ENCODE measurements at places on chromosomes 1 and 21.

DNA sequence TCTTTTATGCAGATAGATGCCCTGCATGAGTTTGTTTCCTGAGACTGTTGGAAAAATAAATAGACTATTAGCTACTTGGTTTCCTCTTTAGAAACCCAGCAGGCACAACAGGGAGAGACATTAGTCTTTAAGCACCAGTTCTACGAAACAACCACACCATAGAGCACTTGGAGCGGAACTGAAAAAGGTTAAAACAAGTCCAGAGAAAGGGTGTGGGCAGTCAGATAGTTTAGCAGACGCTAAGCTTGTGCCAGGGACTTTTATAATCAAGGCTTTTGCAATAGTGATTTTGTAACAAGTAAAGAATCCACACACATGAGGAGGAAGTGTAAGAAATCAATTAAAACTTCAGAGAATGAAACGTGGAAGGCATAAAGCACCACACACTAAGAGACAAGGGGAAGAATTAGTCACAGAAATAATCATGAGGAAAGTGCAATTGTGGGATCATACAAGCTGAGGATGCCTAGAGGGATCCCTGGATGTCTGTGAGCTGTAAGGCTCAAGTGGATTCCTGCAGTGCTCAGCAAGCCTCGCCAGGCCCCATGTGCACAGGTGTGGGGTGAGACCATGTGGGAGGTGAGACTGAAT lies 37.8 kb upstream of the TLR5 start:
- peak; percentile 41 for DNase-seq

- DNase-seq, result no peak
Observed at GRCh38 chr1:234960722-234961455, 167.7 kb downstream of the TOMM20 start.

GRCh38 chr1:180954005-180954800 lies 41.5 kb downstream of the KIAA1614 start:
- DNase-seq, result peak; percentile 89

- DNase-seq, result no peak
Observed at GRCh38 chr21:41948078-41948895, 5.5 kb downstream of the C2CD2 start.

DNA sequence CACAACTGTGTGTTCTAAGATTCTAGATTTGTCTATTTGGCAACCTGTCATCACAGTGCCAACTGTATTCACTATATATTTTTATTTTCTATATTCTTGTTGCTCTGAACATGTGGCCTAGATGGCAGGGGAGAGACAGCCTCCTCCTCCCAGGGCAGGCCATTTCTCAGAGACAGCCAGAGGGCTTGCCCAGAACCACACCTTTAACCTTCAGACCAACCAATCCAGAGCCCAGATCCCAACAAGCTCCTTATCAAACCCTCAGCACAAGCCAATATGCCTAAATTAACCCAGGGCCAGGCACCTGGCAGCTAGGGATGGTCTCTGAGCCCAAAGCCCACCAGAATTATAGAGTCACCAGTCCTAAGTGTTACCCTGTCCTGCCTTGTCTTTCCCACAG lies 19.3 kb downstream of the TRIM11 start:
- no peak for DNase-seq

DNA sequence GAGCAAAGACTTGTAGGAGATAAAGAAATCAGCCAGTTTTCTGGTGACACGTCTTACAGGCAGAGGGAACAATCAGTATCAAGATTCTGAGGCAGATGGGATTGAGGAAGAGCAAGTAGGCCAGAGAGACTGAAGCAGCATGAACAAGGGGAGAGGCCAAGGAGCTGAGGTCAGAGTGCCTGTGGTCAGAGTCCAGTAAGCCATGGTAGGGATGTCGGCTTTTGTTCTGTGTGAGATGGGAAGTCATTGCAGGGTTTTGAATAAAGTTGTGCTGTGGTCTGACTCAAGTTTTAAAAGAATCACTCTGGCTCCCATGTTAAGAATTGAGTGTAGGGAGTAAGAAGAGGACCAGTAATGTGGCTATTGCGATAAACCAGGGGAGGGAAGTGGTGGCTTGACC lies 85.9 kb upstream of the IVNS1ABP start:
- DNase-seq, result no peak

DNA sequence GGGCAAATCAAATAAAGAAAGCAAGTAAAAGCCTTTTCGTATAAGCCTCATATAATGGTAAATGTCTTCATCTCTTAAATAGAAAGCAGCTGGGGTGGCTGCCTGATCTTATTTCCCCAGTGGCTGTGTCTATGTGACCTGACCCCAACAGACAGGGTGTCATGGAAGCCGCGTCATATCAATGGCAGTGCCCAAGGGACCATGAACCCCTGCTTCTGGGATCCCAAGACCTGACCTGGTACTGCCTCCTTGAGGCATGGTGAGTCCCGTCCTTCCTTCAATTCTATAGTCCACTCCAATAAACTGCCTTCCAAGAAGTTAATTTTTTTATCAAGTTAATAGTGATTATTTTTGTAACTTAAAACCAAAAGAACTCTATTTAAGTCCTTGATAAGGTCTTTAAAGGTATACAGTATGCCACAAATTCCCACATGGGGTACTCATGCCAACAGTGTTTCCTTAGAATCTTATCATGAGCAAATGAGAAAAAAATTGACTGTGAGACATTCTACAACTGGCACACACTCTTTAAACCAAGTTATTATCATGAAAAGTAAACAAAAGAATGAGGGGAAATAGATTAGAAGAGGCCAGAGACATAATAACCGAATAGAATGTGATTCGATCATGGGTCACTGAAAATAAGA lies 104.6 kb downstream of the ADSS2 start:
- DNase-seq, result no peak

- no peak for DNase-seq
Observed at GRCh38 chr1:107010582-107010981, 45.9 kb upstream of the PRMT6 start.

GRCh38 chr21:43373362-43374227 lies 53.3 kb downstream of the SIK1 start:
- DNase-seq, result no peak

DNA sequence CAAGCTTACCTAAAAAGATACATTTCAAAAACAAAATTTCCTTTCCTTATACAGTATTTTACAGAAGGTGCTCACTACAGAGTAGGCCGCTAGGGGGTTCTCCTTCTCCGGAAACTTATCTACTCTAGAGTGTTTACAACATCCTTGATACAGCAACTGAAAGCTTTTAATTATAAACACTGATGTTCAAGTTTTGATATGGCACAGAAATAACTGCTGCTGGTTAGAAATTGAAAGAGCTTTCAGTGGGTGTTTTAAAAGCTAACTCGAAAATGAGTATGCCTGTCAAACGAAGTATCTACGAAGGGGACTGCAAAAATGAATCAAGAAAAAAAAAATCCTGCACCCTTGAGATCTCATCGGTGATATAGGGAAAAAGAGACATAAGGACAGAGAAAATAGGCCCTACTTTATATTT lies 1.0 kb downstream of the YOD1 start:
- peak; percentile 76 for DNase-seq

DNA sequence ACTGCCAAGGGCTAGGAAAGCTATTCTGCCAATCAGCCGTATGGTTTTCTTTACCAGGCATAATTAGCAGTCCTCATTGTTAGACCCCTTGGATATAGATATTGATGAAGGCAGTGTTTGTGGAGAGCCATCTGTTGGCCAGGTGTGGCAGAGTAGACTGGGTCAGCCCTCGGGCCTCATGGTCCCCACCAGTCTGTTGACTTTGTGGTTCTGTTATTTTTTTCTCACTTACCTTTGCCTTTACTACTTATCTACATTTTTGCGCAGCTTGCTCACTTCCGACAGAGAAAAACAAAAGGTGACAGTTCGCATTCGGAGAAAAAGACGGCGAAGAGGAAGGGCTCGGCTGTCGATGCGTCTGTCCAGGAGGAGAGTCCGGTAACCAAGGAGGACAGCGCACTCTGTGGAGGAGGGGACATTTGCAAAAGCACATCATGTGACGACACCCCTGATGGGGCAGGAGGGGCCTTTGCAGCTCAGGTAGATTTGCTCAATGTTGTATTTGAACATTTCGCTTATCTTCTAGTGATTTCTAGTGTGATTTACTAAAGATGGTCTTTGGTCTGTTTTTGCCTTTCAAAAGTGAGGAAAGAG lies 2.3 kb downstream of the PCNT start:
- DNase-seq, result no peak

DNA sequence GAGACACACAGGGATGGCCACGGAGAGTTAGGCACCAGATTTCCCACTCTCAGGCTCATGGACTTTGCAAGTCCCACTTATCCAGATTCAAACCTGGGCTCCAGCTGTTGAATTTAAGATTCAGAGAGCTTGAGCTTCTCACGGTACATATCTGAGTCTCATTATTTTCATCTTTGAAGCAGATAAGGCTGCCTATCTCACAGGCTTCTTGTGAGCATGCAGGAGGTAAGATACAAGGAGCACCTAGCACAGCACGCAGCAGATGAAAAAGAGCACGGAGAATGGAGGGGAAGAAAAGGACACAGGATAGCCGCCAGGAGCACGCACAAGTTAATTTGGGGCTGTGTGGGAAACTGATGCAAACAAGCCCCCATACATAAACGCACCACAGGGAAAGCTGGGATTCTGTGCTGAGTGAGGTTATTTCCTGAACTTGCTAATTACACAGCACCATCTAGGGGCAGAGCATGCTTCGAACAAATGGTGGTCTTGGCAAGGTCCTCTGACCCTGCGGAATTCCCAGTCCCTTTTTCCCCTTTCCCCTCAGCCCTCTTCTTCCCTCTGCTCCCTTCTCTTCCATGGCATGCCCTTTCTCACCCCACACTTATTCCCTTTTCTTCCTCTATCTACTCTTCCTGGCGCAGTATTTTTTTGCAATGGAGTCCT lies 134.7 kb upstream of the VANGL1 start:
- peak; percentile 53 for DNase-seq

DNA sequence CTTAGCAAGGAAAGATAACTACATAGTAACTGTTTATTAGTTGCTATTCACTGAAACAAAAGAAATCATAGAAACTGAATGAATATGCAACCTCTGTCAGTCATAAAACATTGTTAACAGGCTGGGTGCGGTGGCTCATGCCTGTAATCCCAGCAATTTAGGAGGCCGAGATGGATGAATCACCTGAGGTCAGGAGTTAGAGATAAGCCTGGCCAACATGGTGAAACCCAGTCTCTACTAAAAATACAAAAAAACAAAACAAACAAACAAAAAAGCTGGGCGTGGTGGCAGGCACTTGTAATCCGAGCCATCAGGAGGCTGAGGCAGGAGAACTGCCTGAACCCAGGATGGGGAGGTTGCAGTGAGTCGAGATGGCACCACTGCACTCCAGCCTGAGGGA lies 44.1 kb downstream of the CRB1 start:
- no peak for DNase-seq

DNA sequence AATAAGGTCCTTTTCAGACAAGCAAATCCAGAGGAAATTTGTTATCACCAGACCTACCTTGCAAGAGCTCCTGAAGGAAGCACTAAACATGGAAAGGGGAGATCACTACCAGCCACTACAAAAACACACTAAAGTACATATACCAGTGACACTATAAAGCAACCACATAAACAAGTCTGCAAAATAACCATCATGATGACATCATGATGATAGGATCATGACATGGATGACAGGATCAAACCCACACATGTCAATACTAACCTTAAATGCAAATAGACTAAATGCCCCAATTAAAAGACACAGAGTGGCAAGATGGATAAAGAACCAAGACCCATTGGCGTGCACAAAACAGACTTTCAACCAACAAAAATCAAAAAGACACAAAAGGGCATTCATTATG lies 688.8 kb upstream of the NR5A2 start:
- DNase-seq, result no peak

- no peak for DNase-seq
Observed at GRCh38 chr1:89451011-89451410, 73.6 kb upstream of the LRRC8B start.

- DNase-seq, result no peak
Observed at GRCh38 chr1:66262208-66262963, 271.6 kb upstream of the SGIP1 start.

GRCh38 chr1:203408486-203409481 lies 57.9 kb upstream of the FMOD start:
- peak; percentile 68 for DNase-seq

DNA sequence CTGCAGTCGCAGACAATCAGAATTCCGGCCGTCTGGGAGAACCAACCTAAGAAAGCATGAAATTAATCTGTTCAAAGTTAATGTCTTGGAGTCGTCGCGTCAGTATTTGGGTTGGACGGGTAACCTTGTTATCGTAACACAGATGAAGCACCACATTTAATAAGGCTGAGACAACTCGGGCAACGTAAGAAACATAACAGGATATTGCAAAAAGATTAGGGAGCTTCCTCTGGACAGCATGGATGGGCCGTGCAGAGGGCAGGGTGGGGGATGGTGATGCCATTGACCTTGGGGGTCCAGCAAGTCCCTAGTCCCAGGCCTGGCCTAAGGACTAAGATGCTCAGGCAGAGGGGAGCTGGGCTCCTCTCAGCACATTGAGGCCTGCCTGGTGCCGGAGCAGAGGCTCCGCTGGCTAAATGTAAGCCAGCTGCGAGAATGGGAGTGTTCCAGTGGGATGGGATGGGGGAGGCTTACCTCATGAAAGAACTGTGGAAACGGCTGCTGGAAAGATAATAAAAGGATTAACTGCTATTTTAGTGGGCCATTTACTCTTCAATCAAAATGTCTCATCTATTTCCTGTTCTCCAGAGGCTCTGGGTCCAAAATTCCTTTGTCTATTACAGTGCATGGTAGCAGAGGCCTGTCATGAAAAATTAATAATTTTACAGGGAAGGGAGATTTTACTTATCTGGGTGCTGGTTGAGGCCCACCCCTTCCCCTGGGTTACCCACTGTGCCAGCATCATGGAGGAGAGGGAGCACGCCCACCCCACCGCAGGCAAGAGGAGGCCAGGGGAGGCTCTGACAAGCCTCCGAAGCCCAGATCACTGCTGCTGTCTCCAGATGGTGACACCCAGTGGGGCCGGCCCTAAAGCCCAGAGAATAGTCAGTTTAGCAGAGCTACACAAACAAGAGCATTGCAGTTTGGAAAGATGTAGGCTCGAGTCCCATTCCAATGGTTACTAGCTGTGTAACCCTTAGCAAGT lies 131.6 kb downstream of the DMRTB1 start:
- DNase-seq, result peak; percentile 64

DNA sequence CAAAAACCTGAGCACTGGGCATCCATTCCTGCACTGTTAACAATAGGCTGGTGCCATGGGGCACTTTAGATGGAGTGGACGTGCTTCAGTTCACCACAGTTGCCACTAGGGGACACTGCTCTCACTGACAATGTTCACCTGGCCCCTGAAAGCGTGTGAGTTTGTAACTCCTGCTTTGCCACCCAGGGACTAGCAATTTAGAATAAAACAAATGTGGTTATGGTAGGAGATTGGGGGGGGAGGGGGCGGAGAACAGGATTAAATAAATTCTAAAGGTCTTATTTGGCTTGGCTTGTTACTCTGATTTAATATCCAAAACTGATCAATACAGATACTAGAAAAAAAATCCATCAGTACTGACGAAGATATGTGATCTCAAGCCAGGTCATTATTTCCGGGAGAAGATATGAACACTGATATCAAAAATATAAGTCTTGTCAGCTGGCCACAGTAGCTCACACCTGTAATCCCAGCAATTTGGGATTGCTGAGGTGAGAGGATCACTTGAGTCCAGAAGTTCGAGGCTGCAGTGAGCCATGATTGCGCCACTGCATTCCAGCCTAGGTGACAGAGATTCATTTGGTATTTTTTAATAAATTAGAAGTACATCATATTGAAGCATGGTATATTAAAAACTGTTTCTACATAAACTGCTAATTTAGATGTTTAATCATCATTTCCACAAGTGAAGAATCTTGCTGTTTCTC lies 23.2 kb downstream of the INTS7 start:
- DNase-seq, result peak; percentile 77

GRCh38 chr21:39947031-39947430 lies 79.8 kb downstream of the PCP4 start:
- peak; percentile 12 for DNase-seq
